CD14-positive monocyte (primary cell): ENCODE measurements at places on chromosomes 12 and 14.

DNA sequence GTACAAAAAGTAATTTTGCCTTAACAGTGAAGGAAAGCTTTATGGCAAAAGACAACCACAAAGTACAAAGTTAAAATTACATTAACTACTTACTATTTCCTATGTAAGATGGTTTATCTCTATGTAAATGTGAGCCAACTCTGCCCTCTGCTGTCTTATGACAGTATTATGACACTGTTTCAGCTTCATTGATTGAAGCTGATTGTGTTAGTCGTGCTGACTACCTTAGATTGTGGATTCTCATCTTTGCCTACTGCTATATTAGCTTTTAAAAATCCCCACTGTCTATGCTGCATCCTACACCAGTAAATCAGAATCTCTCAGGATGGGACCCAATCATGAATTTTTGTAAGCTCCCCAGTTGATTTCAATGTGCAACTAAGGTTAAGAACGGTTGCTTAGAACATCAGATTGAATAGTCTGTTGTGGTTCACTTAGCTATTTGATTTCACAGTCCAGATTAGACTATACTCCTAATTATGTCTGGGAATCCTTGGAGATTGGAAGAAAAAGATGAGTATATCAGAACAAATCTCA is 12.2 kb upstream of the SPTB start:
- no peak for DNase-seq

DNA sequence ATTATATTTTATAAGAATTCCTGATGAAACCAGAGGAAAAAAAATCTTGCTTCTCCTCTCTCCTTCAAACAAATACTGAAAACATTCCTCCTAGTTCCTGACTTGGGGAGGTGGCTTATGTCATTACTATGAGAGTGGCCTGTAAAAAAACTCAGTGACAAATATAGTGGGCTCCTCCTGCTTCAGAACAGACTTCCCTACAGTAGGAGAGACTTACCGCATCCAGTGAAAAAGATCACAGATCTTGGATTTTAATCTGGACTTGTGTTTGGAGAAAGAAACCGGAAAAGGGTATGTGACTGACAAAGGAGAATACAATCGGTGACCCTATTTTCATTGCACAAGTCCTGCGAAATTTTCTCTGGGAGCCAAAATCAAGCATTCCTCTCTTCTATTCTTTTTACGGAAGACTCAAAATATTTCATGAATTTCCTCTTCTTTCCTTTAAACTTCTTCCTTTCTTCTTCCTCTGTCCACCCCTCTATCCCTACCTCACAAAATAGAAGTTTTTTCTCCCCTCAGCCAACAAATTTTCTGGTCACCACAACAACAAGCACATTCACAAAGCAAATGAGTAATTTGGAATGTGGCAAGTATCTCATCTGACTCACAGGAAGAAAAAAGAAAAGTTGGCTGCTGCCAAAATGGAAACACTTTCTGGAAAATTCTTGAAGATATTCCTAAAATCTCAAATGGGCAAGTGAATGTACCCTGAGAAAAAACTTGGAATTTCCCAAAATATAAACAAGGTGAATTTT is 185.1 kb upstream of the CDKN3 start:
- DNase-seq = no peak

DNA sequence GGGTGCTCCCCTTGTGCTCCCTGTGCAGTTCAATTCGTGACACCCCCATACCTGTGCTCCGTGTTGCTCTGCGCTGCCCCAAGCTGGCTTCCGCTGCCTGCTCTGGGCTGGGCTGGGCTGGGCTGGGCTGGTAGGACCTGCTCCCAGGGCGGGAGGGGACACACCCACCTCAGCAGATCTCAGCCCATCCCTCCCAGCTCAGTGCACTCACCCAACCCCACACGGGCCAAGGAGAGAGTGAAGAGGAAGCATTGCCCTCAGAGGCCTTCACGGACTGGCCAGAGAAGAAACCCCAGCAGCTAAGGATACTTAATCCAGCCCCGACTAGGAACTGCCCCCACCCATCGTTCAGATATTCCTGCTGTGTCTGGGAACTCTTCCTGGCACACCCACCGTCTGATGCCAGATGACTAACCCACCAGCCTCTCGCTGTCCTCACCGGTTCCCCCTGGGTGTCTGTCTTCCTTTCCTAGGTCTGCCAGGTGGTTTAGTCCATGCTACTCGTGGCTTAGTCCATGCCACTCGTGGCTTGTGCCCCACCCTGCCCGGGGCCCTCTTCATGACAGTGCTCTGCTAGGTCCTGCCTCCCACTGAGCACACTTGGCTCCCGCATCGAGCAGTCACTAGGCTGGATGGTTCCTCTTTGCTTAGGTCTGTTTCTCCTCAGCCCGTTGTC is at the start of gene LPAR5:
Gene LPAR5, minus strand, starts transcription at position 104 of the 676 bp plus-strand sequence. CDS start 14,711 bp downstream, outside the sequence.
- no peak for DNase-seq

GRCh38 chr12:19440916-19441315 is 1.6 kb downstream of the AEBP2 start:
- no peak for DNase-seq

- DNase-seq = peak; percentile 6
Measured at GRCh38 chr12:121124402-121125109, 8.1 kb upstream of the P2RX7 start.

DNA sequence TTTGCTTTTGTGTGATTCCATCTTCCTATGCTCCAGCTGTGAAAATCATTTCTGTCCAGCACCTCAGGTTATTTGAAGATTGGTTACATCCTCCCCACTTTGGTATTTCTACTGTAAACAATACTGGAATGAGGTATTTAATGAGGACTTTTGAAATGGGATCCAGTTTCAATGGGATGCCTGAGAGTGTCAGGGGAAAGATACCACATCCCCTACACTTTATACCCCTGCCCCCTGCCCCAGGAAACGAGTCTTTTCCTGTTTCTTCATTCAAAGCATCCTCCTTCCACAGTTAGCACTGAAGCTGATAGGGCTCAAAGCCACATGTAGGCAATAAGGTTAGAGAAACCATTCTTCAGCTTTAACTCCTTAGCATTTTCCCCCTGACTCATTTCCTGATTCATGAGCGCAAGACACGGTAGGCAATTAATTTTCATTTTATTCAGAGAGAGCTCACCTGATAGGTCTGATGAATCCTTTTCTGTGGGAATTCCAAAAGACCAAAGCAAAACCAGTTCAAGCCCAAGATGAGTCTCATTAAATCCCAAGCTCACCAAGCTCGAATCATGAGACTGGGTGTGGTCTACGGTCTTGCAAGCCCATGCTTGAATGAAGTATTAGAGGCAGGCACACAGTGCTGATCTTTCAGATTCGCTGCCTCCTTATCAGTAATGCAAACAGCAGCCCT is 143.6 kb upstream of the CRY1 start:
- DNase-seq = no peak

DNA sequence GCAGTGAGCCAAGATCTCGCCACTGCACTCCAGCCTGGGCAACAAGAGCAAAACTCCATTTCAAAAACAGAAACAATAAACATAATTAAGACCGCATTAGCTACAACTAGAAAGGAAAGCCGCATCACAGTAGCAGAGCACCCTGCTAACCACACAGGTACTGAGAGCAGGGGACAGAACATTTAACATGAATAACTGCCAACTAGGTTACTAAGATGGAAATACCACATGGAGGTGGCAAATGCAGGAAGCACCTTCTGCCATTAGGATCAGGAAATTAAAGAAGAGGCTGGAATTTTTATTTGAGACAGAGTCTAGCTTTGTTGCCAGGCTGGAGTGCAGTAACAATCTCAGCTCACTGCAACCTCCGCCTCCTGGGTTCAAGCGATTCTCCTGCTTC is 41.9 kb downstream of the CDC42BPB start:
- no peak for DNase-seq

DNA sequence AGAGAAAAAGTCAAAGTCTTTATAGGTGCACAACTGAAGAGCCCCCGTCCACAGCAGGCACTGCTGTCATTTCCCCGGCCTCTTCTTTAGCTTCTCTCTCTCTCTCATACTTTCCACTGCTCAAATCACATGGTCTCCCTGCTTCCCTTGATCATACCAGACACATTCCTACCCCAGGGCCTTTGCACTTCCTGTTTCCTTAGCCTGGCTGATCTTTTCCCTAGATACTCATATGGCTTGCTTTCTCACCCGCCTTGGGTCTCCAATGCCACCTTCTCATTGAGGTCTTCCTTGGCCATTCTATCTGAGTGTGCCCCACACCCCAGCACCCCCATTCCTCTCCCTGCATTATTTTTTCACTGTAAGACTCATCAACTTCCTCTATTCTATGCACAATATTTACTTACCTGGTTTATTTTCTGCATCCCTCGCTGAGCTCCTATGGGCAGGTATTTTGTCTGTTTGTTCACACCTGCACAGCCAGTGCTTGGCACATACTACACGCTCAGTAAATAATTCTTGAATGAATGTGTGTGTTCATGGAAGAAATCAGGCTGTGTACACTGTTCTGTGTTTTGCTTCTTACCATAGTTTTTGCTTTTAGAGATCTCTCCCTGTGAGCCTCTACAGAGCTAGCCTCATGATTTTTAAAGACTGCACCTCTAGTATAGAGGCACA is 31.9 kb downstream of the SERPINA1 start:
- DNase-seq = no peak

GRCh38 chr12:125418902-125419564 is 353.8 kb downstream of the AACS start:
- no peak for DNase-seq

- DNase-seq = no peak
Measured at GRCh38 chr12:102652645-102653313, 172.4 kb upstream of the IGF1 start.

- no peak for DNase-seq
Measured at GRCh38 chr12:94178882-94179281, 30.5 kb downstream of the PLXNC1 start.

DNA sequence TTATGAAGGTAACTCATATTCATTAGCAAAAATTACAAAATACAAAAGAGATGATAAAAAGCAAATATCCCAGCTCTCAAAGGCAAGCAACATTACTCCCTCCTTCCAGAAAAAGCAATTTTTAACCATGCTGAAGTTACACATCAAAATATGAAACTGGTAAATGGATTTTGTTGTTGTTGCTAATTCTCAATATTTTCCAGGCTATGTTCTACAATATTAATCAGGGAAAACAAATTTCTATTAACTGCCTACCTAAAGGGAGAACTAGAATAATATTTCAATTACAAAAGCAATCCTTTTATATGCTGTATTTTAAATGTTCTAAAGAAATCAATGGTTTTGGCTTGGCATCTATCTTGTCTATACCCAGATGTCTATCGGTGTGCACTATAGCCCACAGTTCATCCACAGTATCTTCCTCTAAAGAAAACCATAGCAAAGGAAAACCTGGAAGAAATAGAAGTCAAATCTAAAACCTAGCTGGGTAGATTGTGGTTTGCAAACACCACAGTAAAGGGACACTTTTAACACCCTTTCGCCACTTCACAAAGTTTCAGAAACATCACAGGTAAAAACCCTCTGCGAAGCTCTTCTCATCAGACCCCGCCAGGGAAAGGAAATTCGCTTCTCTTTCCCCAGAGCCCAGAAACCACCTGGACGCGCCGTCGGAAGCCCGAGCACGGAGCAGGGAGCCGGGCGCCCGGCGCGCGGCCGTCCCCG is 32.0 kb downstream of the TC2N start:
- DNase-seq = no peak

DNA sequence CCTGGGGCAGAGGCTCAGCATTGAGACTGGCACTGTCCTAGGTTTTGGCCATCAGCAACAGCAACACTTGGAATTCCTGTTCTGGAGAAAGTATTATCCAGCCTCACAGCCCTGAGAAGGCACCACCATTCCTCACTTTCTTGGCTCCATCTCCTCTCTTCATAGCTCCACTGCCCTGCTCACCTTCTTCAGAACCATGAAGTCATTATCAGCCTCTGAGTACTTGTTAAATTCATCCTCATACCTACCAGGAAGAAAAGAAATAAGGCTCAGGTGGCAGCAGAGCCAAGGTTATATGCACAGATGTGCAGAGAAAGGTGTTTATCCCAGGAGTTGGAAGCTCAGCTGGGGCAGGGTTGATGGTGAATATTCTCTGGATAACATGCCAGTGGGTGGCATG is 25.4 kb downstream of the KRT76 start:
- DNase-seq = no peak

DNA sequence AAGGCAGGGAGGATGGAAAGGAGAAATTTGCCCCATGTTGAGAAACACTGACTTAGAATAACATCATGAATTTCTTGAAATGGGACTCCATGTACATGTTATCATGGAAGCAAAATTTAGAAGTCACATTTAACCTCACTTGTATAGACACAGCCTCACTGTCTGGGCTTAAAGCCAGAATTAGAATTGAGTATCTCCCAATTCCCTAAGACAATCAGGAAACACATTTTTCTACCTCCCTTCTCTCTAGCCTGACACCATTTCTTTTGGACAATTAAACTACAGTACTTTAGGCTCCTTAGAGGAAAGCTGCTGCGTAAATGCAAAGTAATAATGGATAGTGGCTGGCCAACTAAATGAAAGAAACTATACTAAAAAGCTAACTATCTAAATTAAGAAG is 795.5 kb downstream of the C12orf50 start:
- no peak for DNase-seq

- peak; percentile 62 for DNase-seq
Measured at GRCh38 chr12:132444957-132445883, 44.7 kb upstream of the FBRSL1 start.

DNA sequence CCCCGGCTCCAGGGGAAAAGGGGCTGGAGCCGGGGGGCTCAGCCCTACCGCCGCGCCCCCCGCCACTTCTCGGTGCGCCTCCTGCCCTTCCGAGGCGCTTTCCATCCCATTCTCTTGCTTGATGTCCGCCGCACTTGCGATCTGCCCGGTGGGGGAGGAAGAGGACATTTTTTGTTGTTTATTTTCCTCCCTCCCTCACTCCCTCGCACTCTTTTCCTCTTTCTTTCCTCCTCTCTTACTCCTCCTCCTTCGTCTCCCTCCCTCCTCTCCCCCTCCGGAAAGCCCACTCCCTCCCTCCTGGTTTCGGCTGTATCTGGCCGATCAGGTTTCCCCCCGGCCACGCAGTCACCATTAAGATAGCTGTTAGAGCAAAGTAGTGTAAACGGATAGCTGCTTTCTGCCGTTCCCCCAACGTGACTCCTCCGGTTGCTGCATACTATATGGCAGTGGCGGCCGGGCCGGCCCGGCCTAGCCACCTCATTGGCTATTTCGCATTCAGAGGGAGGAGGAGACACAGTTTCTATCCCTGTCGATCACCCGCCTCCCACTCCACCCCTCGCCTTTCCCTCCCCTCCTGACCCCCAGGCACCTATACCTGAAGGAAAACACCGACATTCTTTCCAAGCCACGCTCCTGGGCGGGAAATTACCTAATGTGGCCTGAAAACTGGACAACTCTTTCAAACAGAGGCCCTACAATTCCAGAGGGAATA is at the start of gene SIX4:
Gene SIX4, minus strand, starts transcription at position 445 of the 712 bp plus-strand sequence. Its CDS starts 277 bp downstream, at position 168.
- DNase-seq = peak; percentile 17
